ENCODE measurements at places on chromosomes 5 and 9.
A peak's percentile ranks its signal among the peaks of the same experiment; 100 is the strongest.

DNA sequence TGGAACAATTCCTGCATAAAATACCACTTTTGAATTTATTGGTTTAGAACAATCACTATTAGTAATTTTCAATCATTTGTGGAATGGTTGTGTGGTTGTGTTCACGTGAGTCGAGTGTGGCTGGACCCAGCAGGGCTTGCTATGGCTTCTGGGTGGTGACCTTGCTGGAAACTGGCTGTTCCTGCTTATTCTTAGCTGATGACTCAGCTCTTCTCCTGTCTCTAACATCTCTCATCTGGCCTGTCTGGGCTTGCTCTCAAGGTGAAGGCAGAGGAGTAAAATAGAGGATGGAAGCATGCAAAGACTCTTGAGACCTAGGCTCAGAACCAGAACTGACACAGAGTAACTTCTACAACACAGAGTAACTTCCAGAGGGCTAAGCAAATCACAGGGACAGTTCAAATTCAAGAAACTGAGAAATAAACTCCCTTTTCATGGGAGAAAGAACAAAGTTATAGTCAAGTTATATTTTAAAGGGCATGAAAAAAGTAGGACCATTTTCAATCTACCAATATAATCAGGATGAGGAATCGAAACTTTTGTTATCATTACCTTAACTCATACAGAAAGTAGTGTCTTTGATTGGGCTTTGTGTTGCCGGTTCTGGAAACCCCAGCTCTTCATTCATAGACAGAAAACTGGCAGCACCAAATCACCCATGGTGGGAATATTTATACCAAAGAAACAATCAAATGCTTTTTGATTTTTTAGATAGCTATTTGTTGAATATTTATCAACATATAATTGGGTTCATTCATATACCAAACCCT lies 665.1 kb downstream of the CDH18 start:
- DNase-seq = no peak

GRCh38 chr9:715743-716400 lies 125.6 kb upstream of the DMRT1 start:
- DNase-seq = no peak

- DNase-seq = no peak
These were observed 138.8 kb downstream of the DROSHA start for GRCh38 chr5:31393126-31393525.

DNA sequence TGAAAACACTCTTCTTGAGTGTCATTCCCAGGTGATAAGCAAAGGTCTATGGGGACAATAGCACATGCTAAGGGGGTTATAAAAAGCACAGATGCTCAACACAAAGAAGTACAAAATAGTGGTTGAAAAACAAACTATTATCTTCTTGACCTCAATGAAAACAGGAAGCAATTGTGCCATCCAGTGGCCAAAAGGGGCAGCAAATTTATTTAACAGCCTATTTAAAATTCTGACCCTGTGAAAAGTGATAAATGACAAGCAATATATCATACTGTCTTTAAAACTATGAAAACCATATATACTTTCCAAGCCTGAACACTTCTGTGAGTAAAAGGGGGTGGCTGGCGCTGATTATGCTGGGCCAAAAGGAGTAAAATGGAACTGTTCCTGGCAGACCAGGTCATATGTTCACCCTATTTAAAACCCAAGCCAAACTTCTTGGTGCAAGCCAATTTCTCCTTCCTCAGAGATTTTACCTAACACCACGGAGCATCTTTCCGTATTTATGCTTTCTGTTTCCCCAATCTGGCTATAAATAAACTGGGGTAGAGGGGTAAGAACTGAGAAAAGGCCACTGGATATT lies 29.7 kb downstream of the TEX10 start:
- peak; percentile 6 for DNase-seq

- no peak for DNase-seq
These were observed 72.0 kb upstream of the DAP start for GRCh38 chr5:10832987-10833386.

DNA sequence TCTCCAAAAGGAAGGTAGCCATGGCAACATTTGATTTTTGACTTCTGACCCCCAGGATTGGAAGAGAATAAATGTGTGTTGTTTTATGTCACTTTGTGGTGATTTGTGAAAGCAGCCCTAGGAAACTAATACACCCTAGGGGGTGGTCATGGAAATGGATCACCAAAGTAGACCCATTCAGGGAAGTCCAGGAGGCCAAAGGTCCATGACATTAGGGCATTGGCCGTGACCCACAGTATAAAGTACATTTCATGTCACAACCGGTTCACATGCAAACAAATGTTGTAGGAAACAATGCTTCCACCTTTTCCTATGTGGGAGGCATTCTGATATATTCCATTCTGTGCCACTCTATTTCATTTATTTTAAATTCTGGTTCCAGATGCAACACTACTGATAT lies 128.4 kb downstream of the ADAMTS12 start:
- no peak for DNase-seq
